ENCODE measurements at places on chromosomes 7 and 10.

GRCh38 chr7:158572000-158572828 is 15.4 kb downstream of the PTPRN2 start:
- no peak for DNase-seq

- DNase-seq, result no peak
Observed at GRCh38 chr7:155795401-155795800, 16.9 kb downstream of the SHH start.

DNA sequence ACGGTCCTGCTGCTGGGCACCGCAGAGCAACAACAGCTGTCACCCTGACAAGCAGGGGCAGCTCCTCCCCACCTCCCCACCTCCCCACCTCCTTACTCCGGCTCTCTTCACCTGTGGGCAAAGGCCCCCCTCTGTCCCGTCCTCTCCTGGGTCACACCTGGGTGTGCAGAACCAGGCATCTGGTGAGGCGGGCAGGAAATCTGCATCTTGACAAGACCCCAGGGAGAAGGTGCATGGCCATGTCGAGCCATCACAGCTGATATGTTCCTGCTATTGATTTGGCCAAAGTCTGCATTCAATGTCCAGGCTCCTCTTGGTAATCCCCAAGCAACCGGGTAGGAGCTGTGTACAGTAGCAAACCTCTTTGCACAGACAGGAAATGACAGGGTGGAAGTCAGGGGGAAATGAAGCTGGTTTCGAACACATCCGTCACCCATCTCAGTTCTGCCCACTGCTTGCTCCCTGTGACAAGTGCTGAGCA is 554.2 kb downstream of the DNAJB6 start:
- no peak for DNase-seq

GRCh38 chr10:58475322-58476277 is 37.1 kb upstream of the BICC1 start:
- no peak for DNase-seq

DNA sequence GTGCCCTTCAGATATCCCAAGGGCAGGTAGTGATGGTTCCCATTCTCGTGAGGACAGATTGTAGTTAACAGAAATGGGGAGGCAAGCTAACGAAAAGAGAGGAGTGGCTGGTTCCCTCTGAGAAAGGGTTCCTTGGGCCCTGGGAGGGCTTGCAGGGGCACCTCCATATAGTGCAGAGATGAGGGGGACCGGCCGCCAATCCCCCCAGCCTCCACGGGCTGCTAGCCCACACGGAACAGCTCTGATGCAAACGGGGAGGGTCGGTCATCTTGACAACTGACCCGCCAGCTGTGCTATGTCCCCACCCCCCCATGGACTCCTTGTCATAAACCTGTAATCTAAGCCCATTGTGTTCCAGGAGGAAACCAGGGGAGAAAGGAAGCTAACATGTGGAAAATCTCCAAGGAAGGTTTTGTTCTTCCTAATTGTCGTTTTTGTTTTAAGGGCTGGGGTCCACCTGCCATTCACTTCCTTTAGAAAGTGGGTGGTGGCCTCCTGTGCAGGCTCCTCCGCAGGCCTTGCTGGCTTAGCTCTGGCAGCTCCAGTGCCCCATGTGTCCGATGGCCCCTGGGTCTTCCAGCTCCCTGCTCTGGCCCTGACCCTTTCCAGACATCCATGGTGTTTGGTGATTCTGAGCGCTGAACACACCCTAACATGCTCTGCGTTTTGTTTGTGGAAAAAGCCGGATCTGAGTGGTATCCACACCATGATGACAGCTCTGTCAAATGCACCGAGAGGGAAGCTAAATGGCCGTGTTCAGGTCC is 15.9 kb downstream of the ADCY1 start:
- DNase-seq, result no peak

- no peak for DNase-seq
Observed at GRCh38 chr10:25797888-25798429, 136.1 kb upstream of the MYO3A start.

DNA sequence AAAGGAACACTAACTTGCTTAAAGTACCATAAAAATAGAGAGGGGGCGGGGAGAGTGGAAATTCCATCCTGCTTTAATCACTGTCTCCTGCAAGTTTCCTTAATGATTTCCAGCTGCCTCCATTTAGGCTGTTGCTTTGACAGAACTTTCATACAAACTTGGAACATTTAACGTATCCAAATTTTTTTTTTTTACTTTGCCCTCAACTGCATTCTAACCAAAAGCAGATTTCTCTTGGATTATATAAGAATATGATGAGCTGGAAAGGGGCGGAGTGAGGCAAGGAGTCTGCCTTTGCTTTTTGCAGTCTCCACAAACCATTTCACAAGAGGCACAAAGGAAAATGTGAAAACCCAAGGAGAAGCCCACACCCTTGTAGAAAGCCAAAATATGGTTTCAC is 46.6 kb upstream of the COL1A2 start:
- DNase-seq, result no peak

DNA sequence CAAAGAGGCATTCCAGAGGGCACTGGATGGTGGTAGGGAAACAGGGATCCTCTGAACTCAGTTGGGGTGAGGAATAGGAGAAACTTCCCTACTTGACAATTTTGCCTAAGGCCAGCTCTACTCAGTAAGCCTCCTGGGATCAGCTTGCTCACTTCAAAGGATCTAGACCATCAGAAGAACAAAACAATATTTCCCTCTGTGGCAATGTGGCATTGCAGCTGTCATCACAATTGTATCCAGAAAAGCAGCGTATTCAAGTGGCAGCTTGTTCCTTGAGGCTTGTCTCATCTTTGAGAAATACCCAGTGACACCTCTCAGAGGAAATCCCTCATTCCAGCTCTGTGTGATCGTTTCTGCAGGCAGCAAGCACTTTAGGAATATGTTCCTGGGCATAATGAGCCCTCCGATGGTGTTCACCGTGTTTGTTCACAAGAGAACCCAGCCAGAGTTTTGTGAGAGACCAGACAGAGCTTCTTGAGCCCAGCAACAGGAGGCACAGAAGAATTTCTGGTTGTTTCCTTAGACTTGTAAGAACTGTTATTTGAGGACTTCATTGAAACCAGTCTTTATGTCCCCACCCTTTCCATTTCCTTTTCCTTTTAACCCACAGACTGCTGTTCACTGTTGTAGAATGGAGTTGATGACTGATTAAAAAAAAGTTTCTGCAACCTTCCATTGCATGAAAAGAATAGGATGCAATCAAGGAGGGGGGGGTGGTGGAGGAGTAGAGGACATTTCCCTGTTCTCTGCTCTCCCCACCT is 747.3 kb downstream of the LRMDA start:
- DNase-seq, result no peak

GRCh38 chr7:150476285-150476684 is 25.9 kb downstream of the GIMAP8 start:
- DNase-seq, result no peak

- no peak for DNase-seq
Observed at GRCh38 chr10:118851062-118852035, 96.6 kb upstream of the CACUL1 start.

DNA sequence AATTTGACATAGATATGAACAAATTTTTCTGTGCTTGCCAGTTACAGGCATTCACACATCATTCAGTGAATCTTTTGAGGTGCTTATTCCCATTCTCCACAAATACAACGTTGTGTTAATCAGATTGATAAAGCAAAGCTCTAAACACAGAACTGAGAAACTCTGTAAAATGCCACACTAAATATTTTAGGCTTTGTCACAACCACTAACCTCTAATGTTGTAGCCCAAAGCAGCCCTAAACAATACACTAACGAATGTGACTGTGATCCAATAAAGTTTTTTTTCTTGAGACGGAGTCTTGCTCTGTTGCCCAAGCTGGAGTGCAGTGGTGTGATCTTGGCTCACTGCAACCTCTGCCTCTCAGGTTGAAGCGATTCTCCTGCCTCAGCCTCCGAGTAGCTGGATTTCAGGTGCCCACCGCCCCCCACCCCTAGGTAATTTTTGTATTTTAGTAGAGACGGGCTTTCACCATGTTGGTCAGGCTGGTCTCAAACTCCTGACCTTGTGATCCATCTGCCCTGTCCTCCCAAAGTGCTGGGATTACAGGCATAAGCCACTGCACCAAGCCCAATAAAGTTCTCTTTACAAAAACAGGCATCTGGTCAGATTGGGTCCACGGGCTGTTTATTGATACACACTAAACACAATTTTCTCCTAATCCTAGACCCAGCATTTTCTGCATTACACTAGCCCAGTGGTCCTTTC is 6.9 kb downstream of the CYCS start:
- DNase-seq, result no peak

DNA sequence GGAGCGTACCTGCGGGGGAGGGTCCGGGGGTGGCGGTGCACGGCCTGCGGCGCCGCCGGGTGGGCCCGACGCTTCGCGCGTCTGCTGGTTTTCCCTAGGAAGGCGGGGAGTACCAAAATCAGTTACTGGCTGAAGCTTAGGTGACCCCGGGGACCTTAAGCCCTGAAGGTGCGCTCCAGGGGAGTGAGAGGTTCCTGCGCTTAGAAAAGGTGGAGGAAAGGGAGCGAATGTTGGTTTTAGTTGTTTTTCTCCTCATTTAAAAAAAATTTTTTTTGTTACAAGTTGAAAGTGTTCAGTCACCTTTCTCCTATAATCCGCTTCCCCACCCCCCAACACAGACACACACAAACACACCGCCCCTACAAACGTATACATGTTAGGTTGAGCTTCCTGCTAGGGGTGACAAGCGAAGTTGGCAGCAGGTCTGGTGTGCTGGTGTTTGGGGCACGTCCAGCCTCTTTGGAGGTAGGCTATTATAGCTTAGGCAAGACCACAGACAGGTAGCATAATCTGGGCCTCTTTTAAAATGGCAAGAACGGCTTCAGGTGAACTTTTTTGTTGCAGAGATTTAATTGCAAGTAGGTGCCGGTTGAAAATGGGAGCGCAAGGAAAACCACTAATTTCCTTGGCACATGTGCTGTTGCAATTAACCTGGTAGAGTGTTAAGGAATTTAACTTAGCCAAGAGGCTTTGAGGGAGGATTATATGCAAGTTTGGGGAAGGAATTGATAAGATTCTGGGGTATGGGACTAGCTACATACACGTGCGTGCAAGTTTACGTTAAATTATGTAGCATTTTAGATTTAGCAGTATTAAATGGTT is 945 bp downstream of the ADD3 start:
- DNase-seq, result peak; percentile 10

GRCh38 chr7:98760201-98760651 is 109.6 kb downstream of the TMEM130 start:
- DNase-seq, result no peak

DNA sequence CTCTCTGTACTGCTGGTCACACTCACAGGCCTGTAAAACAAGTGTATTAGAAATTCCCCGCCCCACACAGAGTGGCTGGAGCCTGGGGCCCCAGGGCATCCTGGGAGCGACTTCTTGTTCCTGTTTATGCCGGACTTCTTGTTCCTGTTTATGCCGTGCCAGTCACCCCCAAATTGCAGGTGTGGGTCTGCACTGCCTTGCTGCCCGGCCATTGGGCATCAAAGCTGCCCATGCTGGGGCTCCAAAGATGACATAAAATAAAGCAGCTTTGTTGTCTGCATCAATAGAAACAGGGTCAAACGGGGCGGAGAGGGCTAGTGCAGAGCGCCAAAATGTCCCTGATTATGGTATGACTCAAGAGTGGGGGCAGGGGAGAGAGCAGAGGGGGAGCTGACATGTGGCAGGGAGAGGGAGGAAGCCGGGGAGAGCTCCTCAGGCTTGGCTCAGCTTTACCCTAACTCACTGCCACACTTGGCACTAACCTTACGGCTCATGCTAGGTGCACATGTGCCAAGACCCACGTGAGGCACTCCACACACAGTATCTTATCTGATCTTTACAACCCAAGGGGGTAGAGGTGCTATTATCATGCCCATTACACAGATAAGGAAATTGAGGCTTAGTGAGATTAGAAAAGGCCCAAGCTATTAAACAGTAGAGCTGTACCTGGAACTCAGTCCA is 98.4 kb downstream of the PIP4K2A start:
- no peak for DNase-seq

DNA sequence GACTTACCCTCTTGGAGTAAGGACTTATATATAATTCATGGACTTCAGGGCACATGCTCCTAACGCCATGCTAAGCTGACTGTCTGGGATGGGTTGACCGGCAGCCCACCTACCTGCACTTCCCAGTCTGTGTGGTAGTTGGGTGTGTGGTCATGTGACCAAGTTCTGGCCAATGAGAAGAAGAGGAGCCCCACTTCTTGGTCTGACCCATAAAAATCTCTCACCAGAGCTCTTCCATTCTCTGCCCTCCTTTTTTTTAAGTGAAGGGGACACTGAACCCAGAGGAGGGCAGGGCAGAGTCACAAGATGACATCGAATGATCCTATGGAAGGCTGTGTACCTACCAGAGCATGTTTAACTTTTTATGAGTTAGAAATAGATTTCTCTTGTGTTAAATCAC is 370.1 kb downstream of the FRMD4A start:
- DNase-seq, result no peak

DNA sequence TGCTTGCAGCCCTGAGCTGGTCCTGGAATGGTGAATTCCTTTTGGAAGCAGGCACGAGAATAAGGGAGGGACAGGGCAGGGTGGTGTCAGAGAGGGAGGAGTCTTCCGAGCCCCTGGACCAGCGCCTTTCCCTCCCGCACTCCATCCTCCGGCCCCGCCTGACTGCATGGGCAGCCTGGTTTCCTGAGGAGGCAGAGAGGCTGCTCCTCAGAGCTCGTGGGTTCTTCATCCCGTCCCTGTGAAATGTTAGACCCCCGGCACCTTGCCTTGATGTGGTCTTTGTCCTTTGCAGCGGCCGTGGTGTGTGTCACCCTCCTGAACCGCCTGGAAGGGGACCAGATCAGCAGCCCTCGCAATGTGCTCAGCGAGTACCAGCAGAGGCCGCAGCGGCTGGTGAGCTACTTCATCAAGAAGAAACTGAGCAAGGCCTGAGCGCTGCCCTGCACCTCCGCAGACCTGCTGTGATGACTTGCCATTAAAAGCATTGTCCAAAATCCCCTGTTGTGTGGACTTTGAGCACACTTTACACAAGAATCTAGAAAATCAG is 18.9 kb downstream of the UPP1 start:
- DNase-seq, result no peak

- no peak for DNase-seq
Observed at GRCh38 chr10:35774109-35774508, 132.0 kb upstream of the FZD8 start.

- no peak for DNase-seq
Observed at GRCh38 chr10:58086144-58086762, 181.4 kb downstream of the IPMK start.

DNA sequence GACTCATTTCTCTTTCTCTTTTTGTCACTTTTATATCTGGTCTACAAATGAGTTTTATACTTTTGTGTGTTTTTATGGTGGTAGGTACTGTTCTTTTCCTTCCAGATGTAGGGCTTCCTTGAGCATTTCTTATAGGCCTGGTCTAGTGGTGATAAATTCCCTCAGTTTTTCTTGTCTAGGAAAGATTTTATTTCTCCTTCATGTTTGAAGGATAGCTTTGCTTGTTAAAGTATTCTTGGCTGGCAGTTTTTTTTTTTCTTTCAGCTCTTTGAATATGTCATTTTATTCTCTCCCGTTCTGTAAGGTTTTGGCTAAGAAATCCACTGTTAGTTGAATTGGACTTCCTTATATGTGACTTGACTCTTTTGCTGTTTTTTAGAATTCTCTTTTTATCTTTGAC is 292.7 kb downstream of the RPS24 start:
- DNase-seq, result no peak

Data from esophagus squamous epithelium (tissue), 5 donors.